ENCODE measurements at places on chromosomes 12 and 14.
A peak's percentile ranks its signal among the peaks of the same experiment; 100 is the strongest.

DNA sequence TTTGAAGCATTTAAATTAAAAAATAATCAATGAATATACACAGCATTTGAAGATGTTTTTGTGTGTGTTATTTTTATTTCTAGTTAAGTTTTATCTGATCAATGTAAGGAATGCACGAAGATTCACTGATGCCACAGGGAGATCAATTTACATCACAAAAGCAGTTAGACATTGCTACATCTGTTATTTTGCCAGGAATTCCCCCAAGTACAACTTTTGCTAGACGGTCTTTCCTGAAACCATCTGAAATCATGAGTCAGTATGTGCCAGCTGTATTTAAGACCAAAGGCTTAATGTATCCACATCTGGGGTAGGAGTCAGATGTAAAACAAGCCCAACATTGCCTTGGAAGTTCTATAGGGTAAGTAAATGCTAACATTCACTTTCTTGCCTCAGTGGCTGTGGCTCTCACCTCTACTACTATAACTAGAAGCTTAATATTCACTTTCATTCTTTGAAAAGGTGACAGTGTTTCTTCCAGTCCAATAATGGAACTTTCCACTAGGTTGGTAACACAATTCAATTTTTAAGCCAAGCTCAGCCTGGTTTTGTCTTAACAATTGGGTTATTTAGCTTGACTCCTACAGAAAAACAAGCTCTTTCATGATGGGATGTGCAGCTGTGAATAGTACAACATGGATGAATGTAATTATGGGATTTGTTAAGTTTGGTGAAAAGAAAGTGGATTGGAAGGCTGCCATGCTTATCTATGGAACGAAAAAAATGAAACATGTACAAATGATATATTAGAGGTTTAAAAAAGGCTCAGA is 385.4 kb upstream of the TMEM132C start:
- DNase-seq = peak; percentile 7

DNA sequence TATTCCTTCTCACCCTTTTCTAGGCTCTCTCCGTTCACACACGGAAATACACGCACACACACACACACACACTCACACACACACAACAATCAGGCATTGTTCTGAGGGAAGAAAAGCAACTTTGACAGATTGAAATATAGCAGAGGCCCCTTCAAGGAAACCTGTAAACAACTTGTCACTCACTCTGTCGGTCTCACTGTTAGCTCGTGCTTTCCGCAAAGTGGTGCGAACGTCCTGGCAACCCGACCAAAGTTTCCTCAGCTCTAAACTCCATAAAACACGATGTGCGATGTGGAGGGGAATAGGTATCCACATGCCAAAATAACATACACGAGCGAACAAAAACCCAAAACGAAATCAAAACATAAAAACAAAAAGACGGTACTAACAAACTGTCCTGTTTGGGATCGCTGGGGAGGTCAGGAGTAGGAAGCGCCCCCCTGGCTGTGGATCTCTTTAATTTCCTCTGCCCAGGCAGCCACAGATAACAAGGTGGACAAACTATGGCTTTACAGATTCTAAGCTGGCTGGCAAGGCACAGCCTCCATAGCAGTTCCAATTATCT is 822 bp upstream of the SOX5 start:
- no peak for DNase-seq

GRCh38 chr12:94806617-94807016 is 156.3 kb upstream of the TMCC3 start:
- DNase-seq = no peak

- DNase-seq = peak; percentile 44
These were observed 169.9 kb upstream of the HIF1A start for GRCh38 chr14:61525293-61526011.

- DNase-seq = no peak
These were observed 19.3 kb downstream of the JAG2 start for GRCh38 chr14:105149146-105149781.

DNA sequence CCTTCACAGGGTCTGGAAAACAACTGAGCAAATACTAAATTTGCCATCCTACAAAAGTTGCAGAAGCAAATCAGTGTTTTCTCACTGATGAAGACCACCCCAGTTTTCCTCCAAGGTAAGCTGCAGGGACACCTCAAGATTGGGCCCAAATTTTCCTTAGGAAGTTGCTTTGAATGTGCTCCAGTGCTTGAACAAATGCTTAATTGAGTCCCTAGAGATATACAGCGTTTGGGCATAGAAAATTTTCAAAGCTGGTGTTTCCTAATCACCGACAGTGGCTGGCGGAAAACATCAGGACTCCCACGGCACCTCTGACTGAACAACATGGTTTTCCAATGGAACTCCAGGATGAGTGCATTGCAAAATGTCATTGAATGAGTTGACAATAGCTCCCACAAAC is 92.5 kb upstream of the HMGA2 start:
- no peak for DNase-seq

- no peak for DNase-seq
These were observed 11.5 kb downstream of the NFYB start for GRCh38 chr12:104126548-104126947.

DNA sequence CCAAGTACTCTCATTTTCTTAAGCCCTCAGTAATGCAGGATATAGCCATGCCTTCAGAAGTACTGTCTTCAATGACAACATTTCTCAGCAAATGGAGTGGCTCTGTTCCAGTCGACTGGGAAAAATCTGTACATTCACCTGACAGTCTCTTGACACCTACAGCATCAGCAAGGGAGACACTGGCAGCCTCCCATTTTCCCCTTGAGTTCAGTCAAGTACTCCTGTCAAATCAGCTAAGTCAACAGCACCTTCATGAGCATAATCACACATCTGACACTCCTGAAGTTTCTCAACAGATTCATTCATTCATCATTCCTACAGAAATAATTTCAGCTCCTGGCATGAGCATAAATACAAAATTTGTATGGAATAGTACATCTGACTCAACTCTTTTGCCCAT is 46.1 kb downstream of the INTS13 start:
- DNase-seq = no peak

DNA sequence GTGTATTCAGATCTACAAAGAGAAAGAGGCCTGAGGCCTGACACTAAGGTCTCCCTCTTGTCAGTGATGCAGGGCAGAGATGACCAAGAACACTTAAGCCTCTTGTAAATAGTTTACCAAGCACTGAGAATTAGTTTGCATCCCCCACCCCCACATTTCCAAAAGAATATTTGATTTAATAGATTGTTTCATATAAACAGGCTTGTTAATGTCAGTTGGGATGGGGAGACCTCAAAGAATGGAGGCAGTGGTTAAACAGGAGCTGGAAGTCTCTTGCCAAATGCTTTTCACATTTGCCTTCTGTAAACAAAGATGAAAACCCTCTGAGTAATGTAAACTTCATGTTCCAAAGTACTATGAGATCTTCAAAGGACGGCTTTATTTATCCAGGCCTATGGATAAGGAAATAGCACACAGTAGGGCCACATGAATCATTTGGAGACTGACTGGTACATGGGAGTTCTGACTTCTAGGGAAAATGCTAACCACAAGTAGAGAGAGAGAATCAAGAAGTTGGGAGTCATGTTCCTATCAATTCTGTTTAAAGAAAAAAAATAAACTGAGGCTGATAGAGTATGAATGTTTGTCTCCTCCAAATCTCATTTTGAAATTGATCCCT is 234.7 kb downstream of the ANO2 start:
- DNase-seq = no peak

DNA sequence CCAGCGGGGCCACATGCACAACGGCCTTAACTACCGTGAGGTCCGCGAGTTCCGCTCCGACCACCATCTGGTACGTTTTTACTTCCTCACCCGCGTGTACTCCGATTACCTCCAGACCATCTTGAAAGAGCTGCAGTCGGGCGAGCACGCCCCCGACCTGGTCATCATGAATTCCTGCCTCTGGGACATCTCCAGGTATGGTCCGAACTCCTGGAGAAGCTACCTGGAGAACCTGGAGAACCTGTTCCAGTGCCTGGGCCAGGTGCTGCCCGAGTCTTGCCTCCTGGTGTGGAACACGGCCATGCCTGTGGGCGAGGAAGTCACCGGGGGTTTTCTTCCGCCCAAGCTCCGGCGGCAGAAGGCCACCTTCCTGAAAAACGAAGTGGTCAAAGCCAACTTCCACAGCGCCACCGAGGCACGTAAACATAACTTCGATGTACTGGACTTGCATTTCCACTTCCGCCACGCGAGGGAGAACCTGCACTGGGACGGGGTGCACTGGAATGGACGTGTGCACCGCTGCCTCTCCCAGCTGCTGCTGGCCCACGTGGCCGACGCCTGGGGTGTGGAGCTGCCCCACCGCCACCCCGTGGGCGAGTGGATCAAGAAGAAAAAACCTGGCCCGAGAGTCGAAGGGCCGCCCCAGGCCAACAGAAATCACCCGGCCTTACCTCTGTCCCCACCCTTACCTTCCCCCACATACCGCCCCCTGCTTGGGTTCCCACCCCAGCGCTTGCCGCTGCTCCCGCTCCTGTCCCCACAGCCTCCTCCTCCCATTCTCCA is 155.7 kb upstream of the AMIGO2 start:
- DNase-seq = no peak

- DNase-seq = no peak
These were observed 12.8 kb upstream of the ACVR1B start for GRCh38 chr12:51938726-51939125.

GRCh38 chr12:114848666-114849065 is 164.7 kb upstream of the TBX3 start:
- DNase-seq = peak; percentile 95

DNA sequence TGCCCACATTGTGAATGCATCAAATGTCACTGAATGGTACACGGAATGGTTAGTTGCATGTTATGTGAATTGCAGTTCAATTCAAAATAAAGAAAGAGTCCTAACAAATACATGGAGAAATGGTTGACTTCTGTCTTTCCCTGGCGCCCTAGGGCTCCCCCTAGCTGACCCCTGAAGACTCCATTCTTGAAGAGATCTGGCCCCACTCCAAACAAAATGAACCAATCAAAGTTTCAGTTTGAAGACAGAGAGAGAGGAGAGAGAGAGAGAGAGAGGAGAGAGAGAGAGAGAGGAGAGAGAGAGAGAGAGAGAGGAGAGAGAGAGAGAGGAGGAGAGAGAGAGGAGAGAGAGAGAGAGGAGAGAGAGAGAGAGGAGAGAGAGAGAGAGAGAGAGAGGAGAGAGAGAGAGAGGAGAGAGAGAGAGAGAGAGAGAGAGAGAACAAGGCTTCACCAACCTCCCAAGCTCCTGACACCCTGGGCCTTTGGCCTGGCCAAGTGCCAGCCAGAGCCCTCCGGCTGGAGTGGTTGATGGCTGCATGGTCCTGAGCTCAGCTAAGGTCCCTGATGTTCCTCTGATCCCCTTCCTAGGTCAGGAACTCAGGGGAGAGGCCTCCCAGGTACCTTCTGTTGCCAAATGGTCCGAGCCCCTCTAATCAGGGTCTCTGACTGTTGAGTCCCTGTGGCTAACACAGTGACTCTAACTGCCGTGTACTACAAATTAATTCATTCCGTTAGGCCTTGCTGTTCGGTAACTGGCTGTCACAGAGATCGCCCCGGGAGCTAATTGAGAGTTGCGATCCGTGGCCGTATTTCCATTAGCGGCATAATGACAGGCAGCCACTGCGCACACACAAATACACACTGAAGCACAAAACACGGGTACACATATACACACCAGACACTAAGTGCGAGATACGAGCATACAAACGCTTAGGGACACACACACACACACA is 188.8 kb downstream of the ESRRB start:
- peak; percentile 2 for DNase-seq

DNA sequence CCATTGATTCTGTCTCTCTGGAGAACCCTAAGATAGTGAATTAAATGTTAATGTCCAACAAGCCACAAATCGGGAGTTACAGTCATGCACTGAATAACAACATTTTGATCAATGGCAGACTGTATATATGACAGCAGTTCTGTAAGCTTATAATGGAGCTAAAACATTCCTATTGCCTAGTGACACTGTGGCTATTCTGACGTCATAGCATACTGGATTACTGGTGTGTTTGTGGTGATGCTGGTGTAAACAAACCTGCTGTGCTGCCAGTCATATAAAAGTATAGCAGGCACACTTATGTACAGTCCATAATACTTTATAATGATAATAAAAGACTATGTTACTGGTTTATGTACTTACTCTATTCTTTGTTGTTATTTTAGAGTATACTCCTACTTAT is 56.7 kb upstream of the BICD1 start:
- DNase-seq = no peak

DNA sequence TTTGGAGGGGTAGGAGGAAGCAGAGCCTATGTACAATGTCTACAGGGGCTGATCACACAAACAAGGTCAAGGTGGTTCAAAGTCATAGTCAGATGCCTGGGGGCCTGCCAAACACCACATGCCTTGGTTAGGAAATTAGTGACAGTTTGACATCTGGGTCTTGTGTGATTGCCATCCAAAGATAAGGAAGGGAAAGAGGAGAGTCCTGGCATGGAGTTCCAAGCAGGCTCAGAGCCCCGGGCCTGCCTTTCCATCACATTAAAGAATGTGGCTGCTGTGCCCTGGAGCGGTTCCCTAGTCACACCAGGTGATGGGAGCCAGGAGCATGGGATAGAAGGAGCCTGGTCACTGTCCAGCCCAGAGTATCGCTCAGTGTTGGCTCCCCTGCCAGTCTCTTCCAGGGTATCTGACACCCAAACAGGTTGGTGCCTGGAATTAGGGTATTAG is 53.6 kb upstream of the BCL2L14 start:
- DNase-seq = no peak

DNA sequence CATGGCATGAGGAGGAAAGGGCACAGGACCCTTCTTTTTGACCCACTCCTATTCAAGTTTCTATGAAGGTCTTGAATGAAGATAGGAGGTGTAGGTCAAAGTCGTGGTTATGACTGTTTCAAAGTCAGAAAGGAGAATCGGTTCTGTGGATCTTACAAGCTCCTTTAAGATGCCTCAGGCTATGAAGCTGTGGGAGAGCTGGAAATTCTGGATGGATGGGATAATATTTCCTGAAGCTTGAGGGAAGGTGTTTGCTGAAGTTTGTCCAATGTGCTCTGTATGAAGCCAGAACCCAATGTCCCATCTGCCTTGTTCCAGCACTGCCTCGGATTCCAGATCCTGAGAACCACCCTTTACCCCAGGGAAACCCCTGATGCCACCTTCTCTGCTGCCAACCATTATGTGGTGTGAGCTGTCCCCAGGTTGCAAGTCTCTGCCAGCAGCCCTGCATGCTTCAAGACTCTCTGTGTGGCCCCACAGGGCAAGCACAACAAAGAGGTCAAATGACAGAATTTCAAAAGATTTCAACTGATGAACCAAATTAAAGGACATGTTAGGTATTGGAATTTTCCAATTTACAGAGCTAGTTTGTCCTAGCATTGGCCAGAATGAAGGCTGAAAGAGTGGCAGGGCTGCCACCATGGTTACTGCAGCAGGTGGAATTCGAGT is 472.0 kb downstream of the RGS6 start:
- no peak for DNase-seq

- no peak for DNase-seq
These were observed 177.5 kb upstream of the RTL1 start for GRCh38 chr14:101080922-101081593.
